Right lobe of liver (tissue), 6 donors: ENCODE measurements at places on chromosomes 3 and 15.

DNA sequence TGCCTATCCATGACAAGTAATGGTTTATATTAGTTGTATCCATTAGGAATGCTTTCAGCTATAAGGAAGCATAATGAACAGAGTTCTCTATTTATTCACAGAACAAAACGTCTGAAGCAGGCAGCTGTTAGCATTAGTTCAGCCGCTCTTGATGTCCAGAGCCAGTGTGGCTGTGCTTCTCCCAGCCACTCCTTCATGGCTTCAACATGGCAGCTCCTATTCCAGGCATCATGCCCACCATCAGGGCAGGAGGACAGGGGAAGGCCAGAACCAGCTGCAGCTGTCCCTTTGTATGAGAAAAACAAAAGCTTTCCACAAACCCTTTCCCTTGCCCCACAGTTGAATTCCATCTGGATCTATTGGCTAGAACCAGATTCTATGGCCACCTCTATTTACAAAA lies 12.9 kb upstream of the SNRK start:
- DNase-seq: no peak

DNA sequence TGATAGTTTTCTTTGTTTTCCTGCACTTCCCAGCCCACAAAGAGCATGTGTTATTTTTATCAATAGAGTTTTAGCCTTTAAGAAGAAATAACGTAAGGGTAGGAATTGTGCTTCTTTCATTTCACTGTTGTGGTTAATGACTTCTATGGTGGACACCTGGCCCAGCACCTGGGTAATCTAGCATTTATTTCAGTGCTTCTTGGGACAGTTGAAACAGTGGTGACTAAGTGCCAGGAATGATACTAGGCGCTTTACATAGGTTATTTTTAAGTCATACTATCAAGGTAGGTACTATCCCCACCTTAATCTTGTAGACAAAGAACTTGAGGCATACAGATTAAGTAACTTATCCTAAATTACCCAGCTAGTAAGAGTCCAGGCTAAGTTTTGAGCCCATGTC lies 243.8 kb downstream of the SOX2 start:
- no peak for DNase-seq

DNA sequence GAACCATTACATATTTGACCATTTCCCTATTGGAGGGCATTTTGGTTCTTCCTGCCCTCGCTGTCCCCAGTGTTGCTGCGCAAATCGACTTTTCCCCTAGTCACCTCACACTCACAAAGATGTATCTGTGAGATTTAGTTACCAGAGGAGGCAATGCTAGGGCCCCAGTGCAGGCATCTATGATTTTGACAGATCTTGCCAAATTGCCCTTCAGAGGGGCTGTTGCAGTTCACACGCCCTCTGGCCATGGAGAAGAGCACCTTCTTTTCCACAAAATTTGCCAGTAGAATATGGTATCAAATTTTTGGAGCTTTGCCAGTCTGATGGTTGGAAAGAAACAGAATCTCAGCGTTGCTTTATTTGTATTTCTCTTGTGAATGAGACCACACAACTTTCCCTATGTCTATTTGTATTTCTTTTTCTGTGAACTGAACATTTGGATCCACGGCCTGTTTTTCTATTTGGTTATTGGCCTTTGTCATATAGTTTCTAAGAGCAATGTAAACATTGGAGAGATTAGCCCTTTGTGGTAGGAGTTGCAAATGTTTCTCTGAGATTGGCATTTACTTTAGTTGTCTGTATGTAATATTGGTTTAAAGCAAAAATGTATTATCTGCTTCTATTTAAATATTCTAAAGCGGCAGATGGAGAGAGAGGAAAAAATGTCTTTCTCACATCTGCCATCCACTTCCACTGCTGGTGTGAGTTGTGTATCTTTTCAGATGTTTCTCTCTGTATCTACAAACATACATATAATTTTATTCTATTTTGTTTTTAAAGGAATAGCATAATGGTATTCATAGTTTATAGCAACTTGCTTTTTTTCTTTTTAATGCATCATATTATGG lies 66.1 kb downstream of the DNASE1L3 start:
- no peak for DNase-seq

GRCh38 chr15:60616628-60617027 lies 137.7 kb upstream of the ICE2 start:
- no peak for DNase-seq

DNA sequence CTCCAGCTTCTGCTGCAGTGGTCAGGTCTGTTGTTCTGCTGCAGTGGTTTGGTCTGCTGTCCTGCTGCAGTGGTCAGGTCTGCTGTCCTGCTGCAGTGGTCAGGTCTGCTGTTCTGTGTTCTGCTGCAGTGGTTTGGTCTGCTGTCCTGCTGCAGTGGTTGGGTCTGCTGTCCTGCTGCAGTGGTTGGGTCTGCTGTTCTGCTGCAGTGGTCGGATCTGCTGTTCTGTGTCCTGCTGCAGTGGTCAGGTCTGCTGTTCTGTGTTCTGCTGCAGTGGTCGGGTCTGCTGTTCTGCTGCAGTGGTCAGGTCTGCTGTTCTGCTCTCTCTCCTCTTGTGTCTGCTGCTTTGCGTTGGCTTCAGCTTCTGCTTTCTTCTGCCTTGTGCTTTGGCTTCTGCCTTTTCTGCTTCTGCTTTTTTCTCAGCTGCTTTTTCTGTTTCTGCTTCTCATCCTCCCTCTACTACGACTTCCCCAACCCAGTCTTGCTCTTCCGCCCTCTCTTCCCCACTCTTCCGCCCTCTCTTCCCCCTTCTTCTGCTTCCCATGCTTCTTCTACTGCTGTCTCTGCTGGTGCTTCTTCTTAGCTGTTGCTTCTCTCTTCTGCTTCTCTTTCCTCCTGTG lies 50.7 kb downstream of the FAM43A start:
- no peak for DNase-seq

DNA sequence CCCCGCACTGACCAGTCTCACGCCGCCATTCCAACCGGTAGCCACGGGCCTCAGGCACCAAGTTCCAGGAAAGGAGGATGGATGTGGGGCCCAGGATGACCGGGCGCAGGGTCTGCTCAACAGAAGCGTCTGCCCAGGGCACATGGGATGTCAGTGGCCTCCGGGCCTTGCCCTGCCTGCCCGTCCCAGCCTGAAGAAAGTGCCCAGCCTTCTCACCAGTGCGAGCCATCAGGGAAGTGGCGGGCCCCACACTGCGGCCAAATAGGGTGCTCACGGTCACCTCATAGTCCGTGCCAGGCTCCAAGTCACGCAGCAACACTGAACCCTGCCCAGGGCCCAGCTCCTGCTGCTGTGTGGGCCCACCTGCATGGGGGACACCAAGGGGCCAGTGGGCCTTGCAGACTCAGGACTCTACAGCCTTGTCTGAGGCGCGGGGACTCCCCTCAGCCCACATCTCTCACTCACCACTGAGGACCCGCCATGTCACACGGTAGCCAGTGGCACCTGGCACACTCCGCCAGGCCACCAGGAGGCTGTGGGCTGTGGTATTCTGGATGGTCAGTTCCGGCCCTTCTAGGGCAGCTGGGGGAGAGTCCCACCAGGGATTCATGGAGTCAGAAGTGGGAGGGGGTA lies 3.1 kb downstream of the COL7A1 start:
- no peak for DNase-seq

- DNase-seq: no peak
Observed at GRCh38 chr3:98966862-98967546, 65.5 kb upstream of the DCBLD2 start.
